ENCODE measurements at places on chromosomes 12 and 14.

GRCh38 chr12:101488469-101488868, 13.3 kb downstream of the SPIC start:
- no peak for DNase-seq

DNA sequence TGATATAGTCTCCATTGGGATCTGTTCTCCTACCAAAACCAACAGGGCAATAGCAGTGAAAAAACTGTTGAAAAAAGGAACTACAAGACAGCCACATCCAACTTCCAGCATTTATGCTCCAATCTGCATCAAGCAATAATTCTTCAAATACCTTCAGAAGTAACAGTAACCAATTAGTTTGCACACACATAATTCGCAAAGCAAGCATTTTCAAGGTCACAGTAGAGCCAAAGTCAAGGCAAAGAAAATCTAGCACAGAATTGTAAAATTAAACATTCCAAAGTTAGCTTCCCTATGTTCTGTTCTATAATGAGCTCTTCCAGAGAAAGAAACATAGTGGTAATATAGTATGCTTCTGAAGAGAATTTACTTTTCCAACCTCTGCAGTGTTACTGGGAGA, 11.0 kb upstream of the MTERF2 start:
- no peak for DNase-seq

GRCh38 chr12:27595231-27595642, 71.2 kb downstream of the PPFIBP1 start:
- DNase-seq, result peak; percentile 17

- DNase-seq, result peak; percentile 55
Measured at GRCh38 chr12:24500831-24501230, 448.1 kb downstream of the BCAT1 start.

GRCh38 chr12:32467959-32468863, 68.9 kb downstream of the FGD4 start:
- DNase-seq, result no peak

DNA sequence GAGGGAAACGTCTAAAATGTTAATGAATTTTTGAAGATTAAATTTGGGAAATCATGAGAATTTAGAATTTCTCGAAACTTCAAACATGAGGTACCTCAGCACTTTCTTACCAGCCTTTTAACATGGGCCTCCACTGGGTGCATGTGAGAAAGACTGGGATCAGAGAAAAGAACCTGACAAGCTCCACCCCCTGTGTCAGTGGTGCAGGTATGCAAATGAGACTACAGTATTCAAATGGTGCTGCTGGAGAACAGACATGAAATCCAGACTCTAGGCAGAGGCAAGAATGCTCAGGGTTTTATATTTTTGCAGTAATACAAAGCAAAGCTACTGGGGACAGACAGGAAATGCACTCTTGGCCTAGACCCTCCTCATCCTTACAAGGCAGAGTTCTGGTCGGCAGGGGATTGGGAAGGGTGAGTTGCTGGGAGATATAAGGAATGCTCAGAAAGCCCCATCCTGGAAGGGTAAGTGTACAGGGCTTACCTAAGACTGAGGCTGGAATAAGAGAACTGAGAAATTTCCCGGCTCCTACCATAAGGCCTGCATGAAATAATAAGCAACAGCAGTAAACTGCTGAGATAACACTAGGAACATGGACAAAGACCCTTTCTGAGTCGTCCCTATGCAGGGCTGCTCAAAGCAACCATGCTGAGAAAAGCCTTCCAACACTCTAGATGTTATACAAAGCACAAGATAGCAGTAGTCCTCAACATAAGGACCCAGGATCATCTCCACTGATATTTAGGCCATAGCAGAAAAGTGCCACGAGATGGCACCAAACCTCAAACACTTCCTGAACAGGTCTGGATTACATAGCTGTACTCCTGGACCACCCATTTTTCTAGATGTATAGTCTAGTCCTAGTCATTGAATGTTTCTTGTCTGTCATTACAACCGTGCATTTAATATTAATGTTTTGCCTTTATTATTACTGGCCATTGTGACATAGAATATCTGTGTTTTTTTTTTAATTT, 260.8 kb downstream of the RASSF9 start:
- DNase-seq, result peak; percentile 89

DNA sequence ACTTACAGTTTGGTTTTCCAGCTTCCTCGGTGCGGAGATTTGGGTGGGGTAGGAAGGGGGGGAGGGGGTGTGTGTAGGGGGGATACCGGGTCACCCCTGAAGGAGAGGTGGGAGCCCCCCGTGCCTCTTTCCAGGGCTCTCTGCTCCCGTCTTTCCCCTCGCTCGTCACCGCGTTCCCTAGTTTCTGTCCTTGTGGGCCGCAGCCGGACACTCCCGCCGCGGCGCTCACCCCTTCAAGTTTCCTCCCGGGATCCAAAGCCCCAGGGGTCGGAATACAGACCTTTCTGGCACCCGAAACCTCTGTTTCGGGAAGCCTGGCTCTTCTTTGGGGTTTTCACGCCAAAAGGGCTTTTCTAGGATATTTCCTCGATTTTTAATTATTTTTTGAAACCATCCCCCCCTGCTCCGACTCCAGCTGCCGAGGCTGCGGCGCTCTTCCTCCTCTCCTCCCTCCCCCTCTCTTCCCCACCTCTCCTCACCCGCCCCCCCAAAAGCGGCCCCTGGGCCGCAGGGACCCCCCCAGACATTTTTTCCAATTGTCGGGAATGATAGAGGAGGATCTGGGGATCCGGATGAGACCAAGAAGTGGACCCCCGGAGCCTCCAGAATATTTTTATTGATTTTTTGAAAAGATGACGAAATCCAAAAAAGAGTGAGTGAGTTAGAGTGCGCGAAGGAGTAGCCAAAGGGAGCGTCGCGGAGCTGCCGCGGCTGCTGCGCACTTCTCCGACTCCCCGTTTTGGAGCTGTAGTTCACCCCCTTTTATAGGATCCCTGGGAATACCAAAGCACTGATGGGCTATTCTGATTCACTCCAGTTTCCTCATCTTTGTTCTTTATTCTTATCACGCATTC, 1.7 kb downstream of the CCND2 start:
- DNase-seq, result peak; percentile 5

DNA sequence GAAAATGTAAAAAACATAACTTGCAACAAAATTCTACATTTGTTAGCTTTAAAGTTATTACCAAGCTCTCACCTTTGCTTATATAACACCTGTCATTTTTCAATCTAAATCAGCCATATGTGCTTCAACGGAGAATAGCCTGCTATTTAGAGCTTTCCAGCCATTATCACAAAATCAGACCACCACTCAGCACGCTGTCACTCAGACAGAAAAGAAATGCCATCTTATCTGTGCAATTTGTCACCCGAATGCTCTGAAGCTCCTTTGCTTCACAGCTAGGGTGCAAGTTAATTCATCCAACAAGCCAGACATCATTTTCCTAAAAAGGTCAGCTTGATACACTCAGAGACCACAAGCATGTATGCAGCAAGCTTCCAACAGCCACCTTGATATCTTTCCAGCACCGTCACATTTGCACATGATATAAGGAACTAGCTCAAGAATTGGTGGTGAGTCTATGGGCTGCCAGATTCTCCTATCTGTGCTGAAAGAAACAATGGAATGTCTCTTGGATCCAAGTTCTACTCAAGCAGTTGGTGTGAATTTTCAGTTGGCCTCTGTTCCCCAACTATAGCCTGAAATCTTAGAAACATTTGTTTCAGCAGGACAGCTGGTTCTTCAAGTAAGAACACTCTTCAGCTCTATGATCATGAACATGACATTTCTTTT, 20.0 kb upstream of the IFNG-AS1 start:
- no peak for DNase-seq
